ENCODE measurements at places on chromosomes 12 and 14.

- no peak for DNase-seq
Measured at GRCh38 chr14:71629250-71629649, 303.0 kb upstream of the RGS6 start.

DNA sequence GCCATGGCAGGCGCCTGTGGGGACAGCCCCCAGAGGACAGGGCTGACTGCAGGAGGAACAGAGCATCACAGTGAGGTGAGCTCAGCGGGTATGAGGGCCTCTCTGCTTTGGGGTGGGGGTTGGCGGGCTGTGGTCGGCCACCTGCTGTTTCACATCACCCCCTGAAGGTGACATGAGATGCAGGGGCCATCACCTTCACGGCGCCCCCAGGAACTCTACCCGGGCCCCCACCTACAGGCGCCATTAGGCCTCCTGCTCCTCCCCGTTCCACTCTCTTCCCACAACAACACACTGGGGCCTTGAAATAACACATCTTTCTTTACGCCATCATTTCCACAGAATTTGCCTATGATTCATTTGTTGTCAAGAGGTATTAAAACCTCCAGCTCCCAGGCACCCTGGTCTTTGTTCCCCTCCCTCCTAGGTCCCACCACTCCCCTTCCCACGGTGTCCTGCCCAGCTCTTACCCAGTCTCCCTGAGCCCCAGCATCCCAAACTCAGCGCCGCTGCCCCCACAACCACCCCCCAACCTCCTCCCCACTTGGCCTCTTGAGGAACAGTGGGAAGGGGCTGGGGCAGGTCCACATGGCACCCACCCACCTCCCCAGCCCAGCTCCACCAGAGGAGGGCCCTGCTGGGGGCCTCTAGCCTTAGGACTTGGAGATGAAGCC lies 12.7 kb upstream of the HDAC7 start:
- no peak for DNase-seq

DNA sequence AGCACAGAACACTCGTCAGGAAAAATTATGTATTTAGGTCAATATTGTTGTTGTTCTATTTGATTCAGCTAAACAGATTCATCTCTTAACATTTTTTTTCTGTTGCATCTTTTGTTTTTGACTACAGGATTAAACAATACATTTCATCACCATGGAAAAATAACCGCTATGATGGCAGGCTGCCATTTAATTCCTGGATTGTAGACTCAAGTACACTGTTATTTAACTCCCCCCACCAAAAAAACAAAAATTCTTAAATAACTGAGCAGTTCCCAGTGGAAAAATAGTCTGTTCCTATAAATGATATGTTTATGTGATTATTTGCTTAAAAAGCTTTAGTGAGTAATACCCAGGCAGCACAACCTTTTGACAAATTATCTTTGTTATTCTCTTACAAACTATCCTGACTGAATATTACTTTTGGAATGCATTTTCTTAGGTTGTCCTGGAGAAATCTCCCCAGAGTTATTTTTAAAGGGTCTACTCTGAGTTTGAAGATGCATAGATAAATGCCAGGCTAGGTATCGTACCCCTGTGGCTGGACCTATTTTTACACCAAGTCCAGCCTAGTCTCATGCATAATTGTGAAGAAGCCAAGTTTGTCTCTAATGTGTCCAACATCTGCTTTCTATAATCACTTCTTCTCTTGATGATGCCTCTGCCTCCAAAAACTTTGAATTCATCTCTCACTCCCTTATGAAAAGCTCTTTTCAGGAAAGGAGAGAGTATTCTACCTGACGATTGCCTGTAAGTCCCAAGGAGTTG lies 3.7 kb downstream of the KERA start:
- DNase-seq: peak; percentile 89

- DNase-seq: no peak
Measured at GRCh38 chr12:103050273-103050672, 92.8 kb downstream of the ASCL1 start.

DNA sequence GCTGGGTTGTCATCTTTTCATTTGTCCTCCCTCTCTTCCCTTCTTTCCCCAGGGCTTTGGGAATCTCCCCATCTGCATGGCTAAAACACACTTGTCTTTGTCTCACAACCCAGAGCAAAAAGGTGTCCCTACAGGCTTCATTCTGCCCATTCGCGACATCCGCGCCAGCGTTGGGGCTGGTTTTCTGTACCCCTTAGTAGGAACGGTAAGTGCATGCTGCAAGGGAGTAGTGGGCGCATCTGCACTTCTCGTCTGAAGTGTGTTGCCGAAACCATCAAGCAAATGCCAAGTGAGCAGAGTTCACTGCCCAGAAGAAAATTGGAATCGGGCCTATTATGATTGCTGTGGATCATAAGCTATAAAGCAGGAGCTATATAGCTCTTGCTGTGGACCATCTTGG lies 10.6 kb upstream of the AKAP5 start:
- DNase-seq: no peak

- DNase-seq: no peak
Measured at GRCh38 chr12:5905757-5906156, 39.3 kb downstream of the ANO2 start.

Measured in right hindlimb (tissue), 1 donor.